NCI-H1436 (cell line): ENCODE measurements at places on chromosomes 7 and 10.

- peak; percentile 64 for DNase-seq
These were observed 189.7 kb downstream of the GRM3 start for GRCh38 chr7:86833360-86833759.

DNA sequence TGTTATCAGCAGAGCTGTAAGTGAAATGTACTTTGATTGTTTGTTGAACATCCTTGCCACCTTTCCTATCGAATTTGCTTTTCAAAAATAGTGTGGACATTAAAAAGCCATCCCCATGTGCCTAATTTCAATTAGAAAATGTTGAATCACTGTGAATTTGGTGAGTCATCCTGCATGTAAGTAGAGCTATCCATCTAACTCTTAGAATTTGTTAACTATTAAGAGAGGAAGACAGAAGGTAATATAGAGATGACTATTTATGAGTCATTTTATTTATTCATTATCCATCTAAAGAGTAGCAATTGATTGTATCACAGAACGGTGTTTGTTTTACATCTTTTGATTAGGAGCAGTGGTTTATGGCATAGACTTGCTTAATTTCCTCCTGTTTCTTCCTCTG is 154.7 kb downstream of the MGMT start:
- no peak for DNase-seq

GRCh38 chr7:25725451-25725850 is 426.5 kb upstream of the NFE2L3 start:
- DNase-seq, result no peak

GRCh38 chr10:69898524-69898923 is 96.8 kb downstream of the COL13A1 start:
- DNase-seq, result no peak

- no peak for DNase-seq
These were observed 78.5 kb upstream of the GATAD1 start for GRCh38 chr7:92368741-92369140.

GRCh38 chr7:47194516-47195057 is 387.3 kb downstream of the TNS3 start:
- DNase-seq, result no peak

- no peak for DNase-seq
These were observed 12.2 kb upstream of the KLRG2 start for GRCh38 chr7:139495580-139496125.

DNA sequence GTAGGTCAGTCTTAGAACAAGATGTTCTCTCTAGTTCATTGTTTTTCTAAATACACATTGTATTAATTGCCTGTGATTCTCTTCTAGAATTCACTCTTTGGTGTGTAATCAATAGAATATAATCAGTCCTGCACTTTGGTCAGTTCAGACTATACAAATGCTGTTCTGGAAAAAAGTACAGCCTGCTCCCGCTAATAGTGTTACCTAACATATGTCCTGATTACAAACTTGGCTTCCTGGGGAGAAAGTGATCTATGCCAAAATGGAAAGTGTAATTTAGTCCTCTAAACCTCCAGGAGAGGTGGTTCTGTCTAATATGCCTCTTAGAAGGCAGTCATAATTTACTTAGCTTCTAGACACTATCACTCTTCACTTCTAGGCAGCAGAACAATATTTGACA is 215.5 kb downstream of the SEMA3D start:
- no peak for DNase-seq

GRCh38 chr7:17633067-17633466 is 307.2 kb downstream of the SNX13 start:
- DNase-seq, result no peak

DNA sequence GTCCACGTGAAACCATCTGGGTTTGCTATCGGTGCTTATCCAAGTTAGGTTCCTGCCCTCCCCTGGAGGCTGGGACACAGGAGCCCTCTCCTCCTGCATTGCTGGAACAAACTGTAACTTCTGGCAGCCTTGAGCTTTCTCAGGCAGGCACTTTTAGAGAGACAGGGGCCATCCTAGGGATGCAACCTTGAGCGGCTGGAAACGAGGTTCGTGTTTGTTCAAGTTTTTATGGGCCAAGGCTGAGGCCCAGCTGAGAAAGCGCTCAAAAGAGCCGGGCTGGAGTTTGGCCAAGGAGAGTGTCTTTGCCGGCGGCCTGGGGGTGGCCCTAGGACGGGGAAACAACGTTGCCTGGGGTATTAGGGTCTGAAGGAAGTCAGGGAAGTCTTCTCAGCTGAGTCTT is 5.5 kb upstream of the MMD2 start:
- no peak for DNase-seq

- no peak for DNase-seq
These were observed 56.9 kb downstream of the ZNF92 start for GRCh38 chr7:65430344-65431186.

DNA sequence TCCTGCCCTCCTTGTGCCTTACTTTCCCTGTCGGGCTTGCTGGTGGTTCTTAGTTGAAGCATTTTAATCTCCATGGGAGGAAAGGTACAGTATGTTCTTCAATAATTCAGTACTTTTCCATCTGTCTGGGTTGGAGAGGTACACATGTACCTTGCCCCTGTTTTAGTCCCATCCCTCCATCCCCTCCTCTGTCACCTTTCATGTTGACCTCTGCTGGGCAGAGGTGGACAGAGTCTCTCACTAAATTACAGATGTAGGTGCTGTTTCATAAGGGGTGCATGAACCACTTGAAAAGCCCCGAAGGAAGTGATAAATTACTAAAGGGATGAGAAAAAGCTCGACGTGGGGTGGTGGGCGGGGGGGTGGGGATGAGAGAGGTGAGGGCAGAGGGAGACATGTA is 5.4 kb downstream of the AGFG2 start:
- DNase-seq, result no peak

DNA sequence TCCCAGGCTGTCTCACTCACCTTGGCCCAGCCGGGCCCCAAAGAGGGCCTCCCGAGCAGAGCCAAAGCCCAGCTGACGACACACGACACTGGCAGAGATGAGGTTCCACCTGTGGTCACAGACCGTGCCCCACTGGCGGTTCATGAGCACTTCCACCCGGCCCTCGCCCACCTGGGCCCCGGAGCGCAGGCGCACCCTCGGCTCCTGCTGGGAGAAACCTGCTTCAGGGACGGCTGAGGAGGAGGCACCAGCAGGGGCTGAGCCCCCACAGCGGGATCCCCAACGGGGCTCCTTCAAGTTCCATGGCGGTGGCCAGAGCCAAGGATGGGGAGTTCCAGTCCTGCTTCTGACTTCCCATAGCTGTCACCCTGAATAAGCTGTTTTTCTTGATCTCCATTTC is 10.0 kb downstream of the LOXL4 start:
- DNase-seq, result no peak

- peak; percentile 83 for DNase-seq
These were observed 439 bp upstream of the EMX2 start for GRCh38 chr10:117541909-117542705.

GRCh38 chr10:44771233-44771995 is 139.7 kb upstream of the TMEM72 start:
- DNase-seq, result peak; percentile 17

- no peak for DNase-seq
These were observed 33.5 kb upstream of the SFTPD start for GRCh38 chr10:79982362-79982800.

DNA sequence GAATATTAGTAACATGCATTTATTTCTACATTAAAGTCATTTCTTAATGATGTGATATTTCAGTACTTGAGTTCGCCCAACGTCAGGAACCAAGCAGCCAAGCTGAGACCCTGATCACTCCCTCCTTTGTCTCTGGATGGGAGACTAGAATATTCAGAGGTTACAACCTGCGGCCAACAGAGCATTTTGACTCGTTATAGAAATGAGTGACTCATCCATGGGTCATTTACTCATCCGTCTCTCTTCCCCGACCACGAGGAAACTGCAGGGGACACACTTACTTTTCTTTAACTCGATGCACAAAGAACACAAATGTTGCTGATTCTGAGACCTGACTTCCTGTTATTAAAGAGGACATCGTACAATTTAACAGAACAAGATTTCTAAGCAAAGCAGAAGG is 343.3 kb downstream of the FRMD4A start:
- no peak for DNase-seq

GRCh38 chr7:124652237-124652636 is 113.4 kb downstream of the GPR37 start:
- DNase-seq, result no peak

DNA sequence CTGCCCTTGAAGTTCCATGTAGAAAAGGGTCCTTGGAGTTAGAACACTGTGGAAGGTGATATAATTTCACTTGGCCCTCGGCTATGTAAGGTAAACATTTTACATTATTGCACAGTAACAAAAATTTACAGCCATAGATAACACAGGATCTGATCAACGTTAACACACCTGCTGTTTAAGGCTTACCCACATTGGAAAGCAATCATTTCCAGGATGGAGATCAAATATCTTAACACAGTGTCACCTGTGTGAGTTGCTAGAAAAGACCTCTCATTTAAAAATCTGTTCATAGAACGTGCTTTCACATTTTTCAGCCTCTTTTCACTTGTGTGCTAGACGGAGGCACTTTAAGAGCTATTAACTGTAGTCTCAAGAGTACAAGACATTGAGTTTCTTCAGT is 1.9 kb downstream of the TMEM229A start:
- DNase-seq, result no peak

GRCh38 chr10:49139028-49139845 is 5.4 kb upstream of the FAM170B start:
- no peak for DNase-seq

GRCh38 chr10:108090476-108091215 is 926.1 kb upstream of the SORCS1 start:
- no peak for DNase-seq

GRCh38 chr7:105707967-105708762 is 126.9 kb upstream of the EFCAB10 start:
- DNase-seq, result no peak

- no peak for DNase-seq
These were observed 130.7 kb downstream of the BAMBI start for GRCh38 chr10:28807760-28808613.

DNA sequence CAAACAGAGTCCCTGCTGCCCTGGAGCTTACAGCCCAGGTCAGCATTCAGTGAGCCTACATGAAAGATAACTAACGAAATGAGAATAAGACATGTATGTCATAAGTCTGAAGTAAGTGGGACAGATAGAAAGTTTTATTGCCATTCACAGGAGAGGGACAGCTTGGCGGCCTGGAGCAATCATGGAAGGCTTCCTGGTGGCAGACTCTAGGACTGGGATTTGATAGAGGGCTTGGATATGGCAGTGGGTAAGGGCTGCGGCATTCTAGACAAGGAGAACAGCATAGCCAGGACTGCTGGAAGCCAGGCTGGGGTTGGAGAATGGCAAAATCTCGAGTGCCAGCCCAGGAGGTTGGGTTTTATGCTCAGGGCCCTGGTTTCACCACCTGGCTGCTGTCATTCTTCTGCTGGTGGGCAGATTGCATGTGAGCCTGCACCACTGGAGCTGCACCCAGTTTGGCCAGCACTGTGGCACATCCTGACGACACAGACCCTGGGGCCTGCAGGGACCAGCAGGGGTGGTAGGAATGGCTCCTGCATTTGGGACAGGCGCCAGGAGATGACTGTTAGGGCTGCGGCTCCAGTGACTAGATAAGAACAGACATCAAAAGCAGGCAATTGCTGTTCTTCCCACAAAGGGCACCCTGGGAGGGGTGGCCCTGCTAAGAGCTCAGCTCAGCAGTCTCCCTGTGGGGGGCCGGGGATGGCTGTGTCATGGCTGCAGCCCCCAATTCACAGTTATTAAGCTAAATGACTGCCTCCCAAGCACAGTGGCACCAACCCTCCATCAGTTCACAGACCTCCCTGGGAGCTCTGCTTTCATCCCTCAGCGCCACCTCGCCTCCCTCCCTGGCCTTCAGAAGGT is 161.1 kb downstream of the RPS24 start:
- DNase-seq, result no peak

DNA sequence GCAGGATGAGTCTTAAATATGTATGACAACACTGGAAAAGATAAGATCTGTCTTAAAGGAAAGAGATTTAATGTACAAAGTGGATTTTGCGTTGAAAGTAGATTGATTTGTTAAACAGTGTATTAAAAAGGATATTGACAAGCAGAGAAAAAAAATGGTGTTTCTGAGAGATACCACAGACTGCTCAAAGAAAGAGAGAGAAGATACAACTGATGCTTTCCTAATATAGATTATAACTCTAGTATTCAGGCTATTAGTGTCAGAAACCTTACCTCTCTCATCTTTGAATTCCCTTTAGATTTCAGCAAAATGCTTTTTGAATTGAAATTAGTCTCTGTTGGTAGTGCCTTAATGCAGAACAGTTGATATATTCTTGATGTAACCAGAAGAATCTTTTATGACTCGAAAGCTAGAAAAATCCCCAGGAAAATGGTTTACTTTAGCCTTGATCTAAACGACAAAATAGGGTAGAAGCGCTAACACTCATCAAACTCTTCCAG is 550.7 kb downstream of the INHBA start:
- no peak for DNase-seq

- no peak for DNase-seq
These were observed 1.8 kb upstream of the CSGALNACT2 start for GRCh38 chr10:43136432-43136831.

GRCh38 chr7:151792636-151793035 is 84.3 kb downstream of the PRKAG2 start:
- no peak for DNase-seq

DNA sequence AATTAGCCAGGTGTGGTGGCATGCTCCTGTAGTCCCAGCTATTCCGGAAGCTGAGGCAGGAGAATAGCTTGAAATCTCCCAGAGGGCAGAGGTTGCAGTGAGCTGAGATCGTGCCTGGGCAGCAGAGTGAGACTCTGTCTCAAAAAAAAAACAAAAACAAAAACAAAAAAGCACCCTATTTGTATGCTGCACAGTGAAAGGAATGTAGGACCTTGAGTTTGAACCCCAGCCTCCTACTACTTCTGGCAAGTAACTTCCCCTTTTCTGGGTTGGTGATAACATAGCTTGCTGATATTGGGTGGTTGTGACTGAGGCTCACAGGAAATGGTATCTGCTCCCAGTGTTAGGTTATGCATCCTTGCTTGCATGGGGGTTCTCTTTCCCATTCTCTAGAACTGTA is 205.3 kb downstream of the BUB3 start:
- no peak for DNase-seq

DNA sequence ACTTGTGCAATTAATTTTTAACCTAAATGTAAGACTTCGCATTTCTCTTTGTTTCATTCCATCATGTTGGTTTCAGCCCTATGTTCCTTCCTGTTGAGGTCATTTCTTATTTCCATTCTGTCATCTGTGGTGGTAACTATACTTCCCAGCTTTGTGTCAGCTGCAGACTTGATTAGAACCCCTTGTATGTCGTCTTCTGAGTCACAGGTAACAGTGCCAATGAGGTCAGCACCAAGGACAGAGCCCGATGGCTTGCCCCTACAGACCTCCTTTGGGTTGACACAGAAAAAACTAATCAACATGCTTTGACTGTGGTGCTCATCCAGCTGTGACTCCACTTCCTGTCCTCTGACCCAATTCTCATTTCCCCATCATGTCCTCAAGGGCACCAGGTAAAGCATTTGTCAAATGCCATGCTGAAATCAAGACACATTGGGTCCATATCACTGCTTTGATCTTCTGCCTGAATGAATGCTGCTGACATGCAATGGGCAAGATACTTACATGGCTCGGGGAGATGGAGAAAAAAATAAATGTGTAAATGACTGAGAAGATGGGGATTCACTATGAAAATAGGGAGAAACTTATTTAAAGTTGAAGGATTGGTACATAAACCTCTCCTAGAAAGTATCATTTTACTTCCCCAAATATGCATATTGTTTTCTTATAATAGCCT is 25.6 kb upstream of the CRTAC1 start:
- no peak for DNase-seq
